GM12864 (cell line): ENCODE measurements at places on chromosomes 3 and 15.

DNA sequence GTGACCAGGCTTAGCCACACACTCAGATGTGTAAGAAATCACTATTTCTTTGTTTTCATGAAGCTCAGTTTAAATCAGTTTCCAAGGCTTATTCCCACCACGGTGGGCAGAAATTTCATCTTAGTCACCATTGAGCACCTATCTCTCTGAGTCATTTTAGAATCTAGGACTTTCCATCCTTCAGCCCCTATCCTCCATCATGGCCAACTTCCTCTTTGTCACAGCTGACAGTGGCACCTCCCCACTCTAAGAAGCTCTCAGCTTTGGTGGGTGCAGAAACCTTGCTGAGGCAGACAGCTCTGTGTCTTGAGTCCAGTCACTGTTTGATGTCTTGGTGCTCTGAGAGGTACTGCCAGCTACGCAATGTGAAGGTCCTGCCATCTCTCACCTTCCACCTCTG is 32.9 kb downstream of the SNTN start:
- DNase-seq, result no peak

GRCh38 chr3:65666448-65667091 is 372.1 kb downstream of the MAGI1 start:
- no peak for DNase-seq

DNA sequence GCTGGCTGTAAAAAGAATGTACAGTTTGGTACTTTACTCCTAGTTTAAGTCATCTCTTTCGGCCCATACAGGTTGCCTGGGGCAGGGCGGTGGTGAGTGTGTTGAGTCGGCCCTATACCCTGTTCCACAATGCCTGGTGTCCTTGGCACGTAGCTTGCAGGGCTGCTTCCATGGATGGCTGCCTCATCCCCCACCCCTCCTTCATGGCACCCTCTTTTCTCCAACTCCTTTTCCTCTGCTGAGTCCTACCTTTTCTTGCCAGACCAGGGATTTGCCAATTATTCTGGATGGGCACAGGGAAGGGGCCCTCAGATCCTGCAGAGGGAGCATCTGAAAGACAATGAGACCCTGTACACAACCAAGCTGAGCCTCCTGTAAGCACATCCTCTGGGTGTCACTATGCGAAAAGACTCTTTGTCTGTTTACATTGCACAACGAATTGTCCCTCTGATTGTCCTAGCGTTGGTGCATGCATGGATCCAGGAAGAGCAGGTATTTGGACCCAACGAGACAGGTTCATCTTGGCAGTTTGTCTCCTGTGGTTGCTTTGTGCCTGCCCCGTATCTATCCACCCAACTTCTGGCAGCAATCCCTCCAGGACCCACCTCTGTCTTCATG is 73.6 kb upstream of the CGNL1 start:
- DNase-seq, result no peak

- DNase-seq, result no peak
Measured at GRCh38 chr15:96107916-96108315, 222.6 kb upstream of the NR2F2 start.
